ENCODE measurements at places on chromosomes 5 and 9.
A peak's percentile ranks its signal among the peaks of the same experiment; 100 is the strongest.

GRCh38 chr5:58462623-58463230, 2.8 kb upstream of the PLK2 start:
- DNase-seq = peak; percentile 65

GRCh38 chr5:171094356-171094755, 214.7 kb upstream of the TLX3 start:
- DNase-seq = no peak

DNA sequence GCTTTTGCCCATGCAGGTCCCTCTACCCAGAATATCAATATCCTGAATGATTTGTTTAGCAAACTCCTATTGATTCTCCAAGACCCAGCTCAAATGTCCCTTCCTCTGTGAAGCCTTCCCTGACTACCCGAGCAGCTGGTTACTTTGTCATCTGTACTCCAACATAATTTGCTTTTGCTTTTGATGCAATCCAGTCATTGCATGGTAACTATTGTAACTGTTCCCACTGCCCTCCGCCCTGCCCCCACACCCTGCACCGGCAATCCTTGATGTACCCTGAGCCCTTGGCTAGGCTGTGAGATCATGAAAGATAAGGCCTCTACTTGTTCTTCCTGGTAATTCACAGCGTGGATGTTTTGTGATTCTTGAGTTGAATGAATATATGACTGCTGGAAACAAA, 119.9 kb upstream of the BOD1 start:
- DNase-seq = peak; percentile 84

DNA sequence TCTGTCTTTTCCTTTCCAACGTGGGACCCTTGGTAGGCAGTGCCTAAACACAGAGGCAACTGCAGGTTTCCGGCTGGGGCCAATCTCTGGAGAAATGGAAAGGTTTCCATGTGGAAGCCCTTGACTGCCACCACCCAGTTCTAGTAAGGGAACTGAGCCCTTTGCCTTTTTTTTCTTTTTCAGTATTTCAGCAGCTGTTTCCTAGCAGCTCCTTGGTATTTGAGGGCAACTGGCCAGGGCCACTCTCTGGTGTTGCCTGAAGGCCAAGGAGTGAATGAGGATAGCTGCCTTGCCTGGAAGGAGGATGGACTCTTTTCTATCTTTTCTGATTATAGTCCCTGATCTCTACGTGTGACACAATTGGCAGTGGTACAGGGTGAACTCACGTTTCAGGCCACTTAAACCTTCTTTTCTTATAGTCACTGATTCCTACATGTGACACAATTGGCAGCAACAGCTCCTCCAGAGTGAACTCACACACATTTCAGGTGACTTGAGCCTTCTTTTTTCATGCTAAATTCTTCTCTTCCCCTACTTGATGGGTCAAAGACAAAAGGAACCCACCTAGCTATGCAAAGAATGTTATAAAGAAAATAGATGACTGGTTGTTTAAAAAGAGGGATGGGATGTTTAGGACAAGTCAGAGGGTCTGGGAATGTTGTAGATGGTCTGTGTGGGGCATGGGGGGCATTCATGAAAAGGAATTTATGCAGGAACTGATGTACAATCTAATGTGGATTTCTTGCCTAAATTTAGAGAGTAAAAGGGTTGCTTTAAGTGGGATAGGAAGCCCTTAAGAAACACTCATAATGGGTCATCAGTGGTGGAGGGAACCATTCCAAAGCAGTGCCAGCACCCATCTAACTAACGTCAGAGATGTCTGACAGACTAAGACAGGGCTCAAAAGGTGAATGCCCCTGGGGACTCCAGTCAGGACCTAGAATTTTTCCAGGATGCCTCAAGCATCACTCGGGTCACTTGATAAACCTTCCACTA, 190.1 kb downstream of the TMEM232 start:
- no peak for DNase-seq

- no peak for DNase-seq
Observed at GRCh38 chr9:78835928-78836450, 539.1 kb downstream of the PSAT1 start.

GRCh38 chr5:163885117-163885516, 379.7 kb downstream of the MAT2B start:
- DNase-seq = no peak

- no peak for DNase-seq
Observed at GRCh38 chr5:179494774-179495526, 55.4 kb upstream of the RUFY1 start.

GRCh38 chr5:158486566-158486965, 613.1 kb downstream of the EBF1 start:
- DNase-seq = no peak

- DNase-seq = no peak
Observed at GRCh38 chr5:173429489-173430150, 101.4 kb upstream of the STC2 start.

- DNase-seq = no peak
Observed at GRCh38 chr9:133954862-133955529, 37.1 kb downstream of the VAV2 start.

- DNase-seq = no peak
Observed at GRCh38 chr5:32400401-32400800, 44.1 kb downstream of the ZFR start.

GRCh38 chr5:125262782-125263181, 516.3 kb upstream of the ZNF608 start:
- no peak for DNase-seq

DNA sequence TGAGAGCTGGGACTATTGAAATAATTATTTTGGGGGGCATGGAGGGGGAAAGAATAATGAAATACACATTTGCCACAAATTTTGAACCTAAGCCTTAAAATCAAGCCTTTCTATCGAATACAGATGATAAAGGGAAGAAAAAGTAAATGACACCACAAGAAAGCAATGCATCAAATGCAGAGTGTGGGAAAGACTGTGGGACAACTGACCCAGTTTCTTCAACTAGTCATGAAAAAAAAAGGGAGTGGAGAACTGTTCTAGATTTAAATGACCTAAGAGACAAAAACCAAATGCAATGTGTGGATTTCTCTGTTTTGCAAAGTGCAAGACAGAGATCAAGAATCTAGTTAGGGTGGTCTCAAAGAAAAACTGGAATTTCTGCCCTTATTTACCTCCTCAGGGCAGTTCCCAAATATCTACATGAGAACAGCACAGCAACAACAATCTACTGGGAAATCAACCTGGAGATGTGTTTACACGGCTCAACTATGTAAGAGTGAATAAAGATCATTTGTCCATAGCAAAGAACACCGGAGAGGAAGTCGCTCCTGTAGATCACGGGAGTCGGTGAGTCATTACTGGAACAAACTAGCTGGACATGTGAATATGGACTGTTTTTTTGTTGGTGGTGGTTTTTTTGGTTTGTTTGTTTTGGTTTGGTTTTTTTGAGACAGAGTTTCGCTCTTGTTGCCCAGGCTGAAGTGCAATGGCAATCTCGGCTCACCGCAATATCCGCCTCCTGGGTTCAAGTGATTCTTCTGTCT, 145.9 kb downstream of the DROSHA start:
- peak; percentile 54 for DNase-seq

- no peak for DNase-seq
Observed at GRCh38 chr9:8799615-8800014, 1000.0 kb upstream of the DMAC1 start.

DNA sequence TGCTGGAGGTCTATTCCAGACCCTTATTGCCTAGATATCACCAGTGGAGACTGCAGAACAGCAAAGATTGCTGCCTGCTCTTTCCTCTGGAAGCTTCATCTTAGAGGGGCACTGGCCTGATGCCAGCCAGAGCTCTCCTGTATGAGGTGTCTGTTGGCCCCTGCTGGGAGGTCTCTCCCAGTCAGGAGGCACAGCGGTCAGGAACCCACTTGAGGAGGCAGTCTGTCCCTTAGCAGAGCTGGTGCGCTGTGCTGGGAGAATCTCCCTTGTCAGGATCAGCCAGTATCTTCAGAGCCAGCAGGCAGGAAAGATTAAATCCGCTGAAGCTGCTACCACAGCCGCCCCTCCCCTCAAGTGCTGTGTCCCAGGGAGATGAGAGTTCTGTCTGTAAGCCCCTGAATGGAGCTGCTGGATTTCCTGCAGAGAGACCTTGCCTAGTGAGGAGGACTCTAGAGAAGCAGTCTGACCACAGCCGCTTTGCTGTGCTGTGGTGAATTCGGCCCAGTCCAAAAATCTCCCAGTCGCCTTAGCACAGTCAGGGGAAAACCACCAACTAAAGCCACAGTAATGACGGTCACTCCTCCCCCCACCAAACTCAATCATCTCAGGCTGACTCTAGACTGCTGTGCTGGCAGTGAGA, 124.1 kb downstream of the JAKMIP2 start:
- no peak for DNase-seq

- DNase-seq = no peak
Observed at GRCh38 chr5:149765932-149766331, 35.8 kb downstream of the PPARGC1B start.

- no peak for DNase-seq
Observed at GRCh38 chr9:112631313-112632070, 86.4 kb downstream of the INIP start.

GRCh38 chr5:111255169-111255568, 31.0 kb downstream of the CAMK4 start:
- no peak for DNase-seq

- DNase-seq = peak; percentile 25
Observed at GRCh38 chr9:123537809-123538208, 181.8 kb downstream of the CRB2 start.

GRCh38 chr5:97297704-97298091, 114.7 kb upstream of the RIOK2 start:
- no peak for DNase-seq

GRCh38 chr5:67089200-67089725, 107.3 kb downstream of the CD180 start:
- no peak for DNase-seq

- no peak for DNase-seq
Observed at GRCh38 chr5:135008981-135009735, 24.9 kb downstream of the PITX1 start.

DNA sequence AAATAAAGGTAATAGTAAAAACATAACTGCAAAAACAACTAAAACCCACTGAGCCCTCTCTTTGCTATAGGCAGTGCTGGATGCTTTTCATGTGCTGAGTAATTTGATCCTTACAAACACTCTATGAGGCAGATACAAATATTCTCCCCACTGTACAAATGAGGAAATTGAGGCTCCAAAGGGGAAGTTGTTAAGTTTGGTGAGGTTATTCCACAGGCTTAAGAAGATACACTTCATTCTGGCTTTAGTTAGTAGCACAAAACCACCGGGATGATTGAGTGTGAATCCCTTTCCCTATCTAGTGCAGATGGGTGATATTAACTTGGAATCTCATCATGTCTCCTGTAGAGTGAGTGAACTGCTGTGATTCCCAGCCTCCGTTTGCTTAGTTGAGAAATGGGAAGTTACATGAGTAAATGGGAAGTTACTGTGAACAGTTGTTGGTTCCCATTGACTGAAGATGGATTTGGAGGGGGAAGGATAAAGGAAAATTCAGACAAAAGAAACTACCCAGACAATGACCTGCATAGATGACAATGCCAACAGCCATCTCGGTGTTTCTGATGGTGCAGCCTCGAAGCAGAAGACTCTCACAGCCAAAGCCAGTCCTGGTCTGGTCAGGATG, 208.3 kb downstream of the ATP10B start:
- no peak for DNase-seq

- DNase-seq = no peak
Observed at GRCh38 chr5:99936911-99937310, 598.3 kb upstream of the FAM174A start.

- DNase-seq = peak; percentile 27
Observed at GRCh38 chr5:133316346-133317343, 264.8 kb downstream of the HSPA4 start.

DNA sequence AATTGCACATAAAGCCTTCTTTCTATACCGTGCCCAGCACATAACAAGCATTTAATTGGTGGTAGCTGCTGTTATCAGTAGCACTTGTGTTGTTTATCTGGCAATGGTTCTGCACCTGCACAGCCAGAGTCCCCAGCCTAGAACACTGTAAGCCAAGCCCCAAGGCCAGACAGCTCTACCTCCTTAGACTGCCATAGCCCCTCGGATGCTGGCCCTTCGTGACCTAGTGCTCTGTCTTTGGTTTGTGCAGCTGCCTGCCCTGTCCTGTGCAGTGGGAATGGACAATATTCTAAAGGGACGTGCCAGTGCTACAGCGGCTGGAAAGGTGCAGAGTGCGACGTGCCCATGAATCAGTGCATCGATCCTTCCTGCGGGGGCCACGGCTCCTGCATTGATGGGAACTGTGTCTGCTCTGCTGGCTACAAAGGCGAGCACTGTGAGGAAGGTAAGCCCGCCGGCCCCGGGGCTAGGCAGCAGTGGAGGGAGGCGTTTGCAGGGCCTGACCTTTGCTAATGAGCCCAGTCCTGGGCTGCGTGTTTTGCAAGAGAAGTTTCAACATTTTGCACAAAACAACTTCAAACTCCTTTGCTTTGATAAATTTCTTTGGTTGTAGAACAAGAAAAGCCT, 173.3 kb upstream of the WWC1 start:
- no peak for DNase-seq

- DNase-seq = no peak
Observed at GRCh38 chr9:120915854-120916470, 10.6 kb downstream of the TRAF1 start.

DNA sequence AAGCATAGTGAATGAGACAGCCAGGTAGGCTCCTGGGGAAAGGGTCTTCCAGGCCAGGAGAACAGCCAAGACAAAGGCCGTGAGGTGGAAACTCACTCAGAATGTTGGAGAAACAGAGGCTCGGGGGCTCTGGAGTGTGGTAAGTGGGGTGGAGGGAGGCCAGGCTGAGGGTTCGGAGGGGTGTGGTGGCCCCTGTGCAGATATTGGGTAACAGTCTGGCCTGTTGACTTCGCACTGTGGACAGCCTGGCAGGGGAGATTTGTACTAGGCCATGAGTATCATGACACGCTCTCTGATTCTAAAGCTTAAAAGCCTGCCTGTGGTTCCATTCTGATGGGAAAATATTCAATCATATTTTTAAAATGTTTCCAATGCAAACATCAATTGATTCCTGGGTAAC, 239.3 kb downstream of the GADD45G start:
- DNase-seq = no peak

GRCh38 chr5:161332343-161332742, 214.2 kb downstream of the GABRB2 start:
- DNase-seq = peak; percentile 60

- DNase-seq = no peak
Observed at GRCh38 chr9:107614765-107615164, 125.2 kb upstream of the KLF4 start.

DNA sequence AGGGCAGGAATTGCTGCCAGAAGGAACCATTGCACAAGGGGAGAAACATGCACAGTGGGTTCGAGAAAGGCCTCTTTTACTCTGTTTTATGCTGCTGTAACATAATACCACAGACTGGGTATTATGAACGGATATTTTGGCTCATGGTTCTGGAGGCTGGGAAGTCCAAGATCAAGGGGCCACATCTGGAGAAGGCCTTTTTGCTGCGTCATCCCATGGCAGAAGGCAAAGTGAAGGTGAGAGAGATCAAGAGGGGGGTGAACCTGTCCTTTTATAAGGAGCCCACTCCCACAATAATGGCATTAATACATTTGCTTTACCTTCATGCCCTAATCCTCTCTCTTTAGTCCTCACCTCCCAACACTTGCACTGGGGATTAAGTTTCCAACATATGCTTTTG, 136.9 kb upstream of the ALDH1B1 start:
- DNase-seq = no peak

DNA sequence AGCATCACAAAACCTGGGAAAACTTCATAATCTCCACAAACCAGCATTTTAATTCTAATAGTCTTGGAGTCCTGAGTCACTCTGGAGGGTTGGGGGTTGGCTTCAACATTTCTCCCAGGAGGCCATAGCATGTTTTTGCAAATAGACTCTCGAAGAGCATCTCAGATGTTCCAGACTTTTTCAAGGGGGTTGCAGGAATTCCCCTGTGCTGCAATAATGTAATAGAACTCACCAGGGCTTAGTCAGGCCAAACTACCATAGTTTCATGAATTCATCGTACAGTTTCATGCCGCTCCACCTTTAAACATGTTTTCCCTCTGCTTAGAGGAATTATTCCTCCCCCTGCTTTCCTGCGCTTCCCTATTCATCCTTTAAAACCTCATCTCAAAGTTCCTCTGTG, 499.5 kb upstream of the KLF4 start:
- no peak for DNase-seq
